ENCODE measurements at places on chromosomes 13 and 19.
A peak's percentile ranks its signal among the peaks of the same experiment; 100 is the strongest.

GRCh38 chr13:52845766-52846566 lies 2.5 kb downstream of the PCDH8 start:
- H3K36me3 ChIP-seq, result peaks cover 6% of the 10 kb centered on the region
- no peak overlapping the region for H3K4me3 ChIP-seq
- peaks cover 24% of the 10 kb centered on the region for H3K4me1 ChIP-seq

DNA sequence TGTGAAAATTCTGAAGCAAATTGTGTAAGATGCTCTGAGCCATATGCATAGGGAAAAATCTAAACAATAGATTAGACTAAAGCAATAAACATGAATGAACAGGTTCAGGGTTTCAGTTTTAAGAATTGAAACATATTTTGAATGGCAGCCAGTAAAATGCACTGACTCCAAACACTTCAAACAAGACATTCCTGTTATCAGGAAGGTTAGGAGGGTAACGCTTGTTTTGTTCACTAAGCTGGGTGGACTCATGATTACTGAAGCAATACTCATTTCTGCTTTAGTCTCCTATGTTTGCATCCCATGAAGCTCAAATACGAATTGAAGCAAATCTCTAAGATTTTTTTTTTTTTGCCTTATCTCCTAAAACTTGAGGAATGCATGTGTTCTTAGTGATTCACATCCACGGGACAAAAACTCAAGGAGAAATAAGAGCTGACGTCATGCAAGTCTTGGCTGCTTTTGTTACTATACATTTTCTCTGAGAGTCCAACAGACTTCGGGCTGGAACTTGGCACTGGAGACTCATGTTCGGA lies 29.1 kb upstream of the IGFL4 start:
- H3K27ac ChIP-seq, result no peak overlapping the region
- no peak overlapping the region for H3K4me3 ChIP-seq
- H3K4me1 ChIP-seq, result no peaks in the 10 kb centered on the region
- peaks cover 95% of the 10 kb centered on the region for H3K27me3 ChIP-seq
- no peaks in the 10 kb centered on the region for H3K36me3 ChIP-seq
- no peak for DNase-seq

GRCh38 chr13:42064259-42064658 lies 15.8 kb downstream of the DGKH start:
- no peaks in the 10 kb centered on the region for H3K27me3 ChIP-seq
- no peak for DNase-seq
- H3K27ac ChIP-seq, result no peak overlapping the region
- peaks cover 13% of the 10 kb centered on the region for H3K4me1 ChIP-seq
- H3K4me3 ChIP-seq, result no peak overlapping the region

DNA sequence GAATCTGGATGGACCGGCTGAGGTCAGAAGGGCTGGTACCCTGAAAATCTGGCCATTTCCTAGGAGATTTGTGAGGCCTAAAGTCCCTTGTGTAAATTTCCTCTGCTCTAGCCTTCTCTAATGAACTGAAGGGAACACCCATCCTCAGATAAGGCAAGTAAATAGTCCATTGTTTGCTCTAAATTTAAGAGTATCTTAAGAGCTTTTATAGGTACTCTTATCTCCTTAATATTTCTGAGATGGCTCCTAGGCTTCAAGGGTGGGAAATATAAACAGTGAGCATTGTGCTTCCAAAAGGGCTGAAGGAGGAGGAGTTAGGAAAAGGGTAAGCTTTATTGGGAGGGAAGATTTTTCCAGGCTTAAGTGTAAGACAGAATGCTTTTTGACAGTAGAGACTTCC lies 148.7 kb upstream of the EDNRB start:
- DNase-seq, result no peak
- H3K4me1 ChIP-seq, result no peaks in the 10 kb centered on the region
- H3K4me3 ChIP-seq, result no peak overlapping the region
- H3K27ac ChIP-seq, result no peak overlapping the region
- no peaks in the 10 kb centered on the region for H3K27me3 ChIP-seq
- H3K36me3 ChIP-seq, result no peaks in the 10 kb centered on the region

- DNase-seq, result no peak
- H3K4me3 ChIP-seq, result no peak overlapping the region
- no peaks in the 10 kb centered on the region for H3K4me1 ChIP-seq
- no peak overlapping the region for H3K27ac ChIP-seq
These were observed 68.3 kb downstream of the STARD13 start for GRCh38 chr13:33217256-33217655.

- DNase-seq, result no peak
- no peaks in the 10 kb centered on the region for H3K4me1 ChIP-seq
- no peaks in the 10 kb centered on the region for H3K27me3 ChIP-seq
- H3K27ac ChIP-seq, result no peak overlapping the region
These were observed 1160.6 kb downstream of the PCDH9 start for GRCh38 chr13:66069570-66069969.

- no peaks in the 10 kb centered on the region for H3K27me3 ChIP-seq
- peaks cover 51% of the 10 kb centered on the region for H3K36me3 ChIP-seq
- H3K27ac ChIP-seq, result peak within 1 kb of the TSS; percentile 91
These were observed at the start of gene ARHGAP45 for GRCh38 chr19:1066748-1067340. TSS of gene ARHGAP45 (plus strand) at chr19:1067167. CDS start at chr19:1067406, 239 bp downstream.

DNA sequence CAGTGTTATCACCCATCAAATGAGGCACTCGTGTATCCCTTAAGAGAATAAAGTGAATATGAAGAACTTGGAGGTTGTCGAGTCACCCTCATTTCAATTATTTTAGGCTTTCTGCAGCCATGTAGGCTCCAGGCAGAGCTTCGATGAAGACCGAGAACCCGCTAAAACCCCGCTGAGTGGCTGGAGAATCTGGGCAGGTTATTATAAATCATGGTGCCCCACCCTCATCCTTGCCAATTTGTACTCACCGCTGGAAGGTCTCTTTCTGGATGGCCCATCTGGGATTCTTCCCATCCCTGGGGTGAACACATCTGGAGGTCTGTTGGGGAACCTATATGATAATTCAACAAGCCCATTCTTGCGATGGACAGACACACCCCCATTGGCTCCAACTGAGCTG lies 190.8 kb downstream of the ZNF536 start:
- DNase-seq, result no peak
- no peaks in the 10 kb centered on the region for H3K36me3 ChIP-seq
- H3K4me3 ChIP-seq, result no peak overlapping the region
- no peak overlapping the region for H3K27ac ChIP-seq
- peaks cover 21% of the 10 kb centered on the region for H3K27me3 ChIP-seq

DNA sequence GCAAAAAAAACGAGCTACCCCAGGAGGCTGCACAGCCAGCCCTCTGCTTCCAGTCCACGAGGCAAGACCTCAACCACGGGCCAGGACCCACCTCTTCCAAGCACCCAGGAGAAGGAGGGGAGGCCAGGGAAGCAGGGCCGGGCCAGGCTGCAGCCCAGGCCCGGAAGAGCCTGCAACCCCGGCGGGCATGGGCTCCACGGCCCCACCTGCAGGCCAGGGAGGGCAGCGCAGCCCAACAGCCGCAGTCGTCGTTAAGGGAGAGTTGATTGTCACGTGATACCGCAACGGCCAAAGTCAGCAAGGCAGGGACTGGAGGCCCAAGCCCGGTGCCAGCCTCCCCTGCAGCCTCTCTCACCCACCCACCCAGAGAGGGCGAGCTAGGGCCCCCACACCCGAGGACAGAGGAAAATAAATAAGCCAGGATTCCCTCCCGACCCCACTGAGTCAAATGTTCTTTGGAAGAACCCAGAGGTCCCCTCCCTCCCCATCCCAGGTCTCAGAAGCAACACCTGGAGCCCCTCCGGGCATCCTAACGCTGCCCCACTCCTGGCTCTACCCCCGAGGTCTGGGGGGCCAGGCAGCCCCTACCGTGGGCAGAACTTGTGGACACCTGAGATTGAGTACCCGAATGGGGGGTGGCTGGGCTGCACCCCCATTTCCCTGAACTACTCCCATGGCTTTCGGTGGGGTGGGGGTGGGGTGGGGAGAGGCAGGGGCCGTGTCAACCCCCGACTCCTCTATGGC lies 5.2 kb upstream of the REXO1 start:
- peak; percentile 77 for DNase-seq
- peaks cover 27% of the 10 kb centered on the region for H3K36me3 ChIP-seq
- H3K4me1 ChIP-seq, result peaks cover 35% of the 10 kb centered on the region
- peak overlapping the region; percentile 56 for H3K4me3 ChIP-seq
- H3K27ac ChIP-seq, result peak overlapping the region; percentile 79
- no peaks in the 10 kb centered on the region for H3K27me3 ChIP-seq

DNA sequence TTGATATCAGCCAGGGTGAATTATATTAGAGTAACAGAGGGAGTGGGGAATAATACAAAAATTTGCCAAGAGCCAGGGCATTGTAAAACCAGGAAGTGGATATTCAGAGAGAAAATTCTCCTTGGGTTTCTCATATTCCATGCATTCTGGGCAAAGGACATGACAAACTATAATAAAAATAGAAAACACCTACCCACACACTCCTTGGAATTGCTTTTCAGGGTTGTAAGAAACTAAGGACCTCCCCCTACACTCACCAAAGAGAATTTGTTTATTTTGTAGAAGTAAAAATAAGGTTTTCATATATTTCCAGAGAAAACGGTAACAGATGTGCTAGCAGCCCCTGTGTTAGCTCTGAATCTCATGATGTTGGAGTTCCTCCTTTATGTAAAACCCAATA lies 649.6 kb downstream of the SLITRK1 start:
- no peak overlapping the region for H3K27ac ChIP-seq
- no peak for DNase-seq
- no peaks in the 10 kb centered on the region for H3K36me3 ChIP-seq

DNA sequence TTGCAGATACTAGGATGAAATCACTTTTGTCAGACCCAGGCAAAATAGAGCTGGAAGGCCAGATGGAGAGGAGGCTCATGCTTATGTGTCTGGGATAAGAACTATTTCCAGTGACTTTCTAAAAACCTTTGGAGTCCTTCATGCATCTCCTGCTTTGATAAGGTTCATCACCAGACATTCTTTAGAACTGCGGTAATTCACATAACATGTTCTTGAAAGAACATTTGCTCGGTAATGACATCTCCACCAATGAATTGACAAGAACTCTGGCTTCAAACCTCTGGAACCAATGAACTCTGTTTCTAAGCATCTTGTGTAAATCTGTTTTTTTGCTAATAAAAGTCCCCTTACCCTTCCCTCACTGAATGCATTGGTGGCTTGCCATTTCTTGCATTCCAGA lies 112.0 kb upstream of the KL start:
- no peak overlapping the region for H3K27ac ChIP-seq
- H3K36me3 ChIP-seq, result no peaks in the 10 kb centered on the region
- peaks cover 9% of the 10 kb centered on the region for H3K27me3 ChIP-seq
- peaks cover 18% of the 10 kb centered on the region for H3K4me1 ChIP-seq
- no peak overlapping the region for H3K4me3 ChIP-seq
- DNase-seq, result no peak

DNA sequence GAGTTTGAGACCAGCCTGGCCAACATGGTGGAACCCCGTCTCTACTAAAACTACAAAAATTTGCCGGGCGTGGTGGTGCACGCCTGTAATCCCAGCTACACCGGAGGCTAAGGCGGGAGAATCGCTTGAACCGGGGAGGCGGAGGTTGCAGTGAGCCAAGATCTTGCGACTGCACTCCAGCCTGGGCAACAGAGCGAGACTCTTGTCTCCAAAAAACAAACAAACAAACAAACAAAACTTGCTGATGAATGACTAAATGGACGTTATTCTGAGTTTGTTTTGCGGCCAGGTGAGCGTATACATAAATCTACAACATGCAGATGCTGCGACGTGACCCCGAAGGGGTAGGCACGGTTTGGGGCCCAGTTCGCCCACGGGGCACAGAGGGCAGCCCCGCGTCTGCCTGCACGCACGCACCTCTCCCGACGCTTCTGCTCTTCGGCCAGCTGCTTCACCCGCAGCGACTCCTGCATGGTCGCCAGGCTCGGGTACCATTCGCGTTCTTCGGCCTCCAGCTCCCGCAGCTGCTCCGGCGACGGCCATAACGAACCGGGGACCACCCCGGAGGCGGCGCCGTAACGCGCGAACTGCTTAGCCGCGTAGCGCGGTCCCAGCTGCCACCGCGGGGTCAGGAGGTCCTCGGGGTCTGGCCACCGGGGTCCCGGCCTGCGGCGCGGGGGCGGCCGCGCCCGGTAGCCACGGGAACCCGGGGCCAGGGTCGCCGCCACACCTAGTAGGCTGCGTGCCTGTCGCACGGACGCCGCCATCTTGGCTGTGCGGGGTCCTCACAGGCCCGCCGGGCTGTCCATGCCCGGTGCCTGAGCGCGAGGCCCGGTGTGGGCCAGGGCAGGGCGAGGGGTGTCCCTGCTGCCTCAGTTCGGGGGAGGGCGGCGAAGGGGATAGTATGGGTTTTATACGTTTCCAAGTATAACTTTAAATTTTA lies at the start of gene GADD45GIP1:
TSS of gene GADD45GIP1 (minus strand) at position 778 of the 943 bp plus-strand sequence. CDS start at position 767, 11 bp downstream.
- H3K4me1 ChIP-seq, result peaks cover 25% of the 10 kb centered on the region
- peak; percentile 57 for DNase-seq
- H3K36me3 ChIP-seq, result peaks cover 26% of the 10 kb centered on the region
- peak within 1 kb of the TSS; percentile 74 for H3K27ac ChIP-seq

DNA sequence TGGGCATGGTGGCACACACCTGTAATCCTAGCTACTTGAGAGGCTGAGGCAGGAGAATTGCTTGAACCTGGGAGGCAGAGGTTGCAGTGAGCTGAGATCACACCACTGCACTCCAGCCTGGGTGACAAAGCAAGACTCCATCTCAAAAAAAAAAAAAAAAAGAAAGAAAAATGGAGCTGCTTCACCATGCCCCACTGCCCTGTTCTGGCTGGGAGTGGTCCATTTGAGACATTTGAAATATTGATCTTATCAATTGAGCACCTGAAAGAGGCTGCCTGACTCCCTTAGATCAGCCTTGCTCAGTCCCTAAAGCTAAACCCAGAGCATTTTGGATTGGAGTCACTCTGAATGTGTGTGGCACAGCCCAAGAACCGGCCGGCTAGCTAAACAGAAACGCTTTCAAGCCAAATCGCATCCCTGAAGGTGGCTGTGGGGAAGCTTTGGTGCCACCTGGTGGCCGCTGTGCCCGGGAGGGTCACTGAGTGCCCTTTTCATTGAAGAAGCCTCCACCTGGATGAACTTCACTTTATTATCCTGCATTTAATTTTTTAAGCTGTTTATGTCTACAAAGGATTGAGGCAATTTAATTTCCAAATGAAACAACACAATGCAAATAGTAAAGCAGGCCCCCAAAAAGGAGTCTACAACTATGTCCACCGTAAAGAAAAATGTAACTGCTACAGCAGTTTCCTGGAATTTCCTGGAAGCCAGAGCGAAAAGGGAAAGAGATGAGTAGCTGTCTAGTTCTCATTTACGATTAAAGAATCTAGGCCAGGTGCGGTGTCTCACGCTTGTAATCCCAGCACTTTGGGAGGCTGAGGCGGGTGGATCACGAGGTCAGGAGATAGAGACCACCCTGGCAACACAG lies 53.1 kb upstream of the SERPINE3 start:
- no peak overlapping the region for H3K4me3 ChIP-seq
- peaks cover 22% of the 10 kb centered on the region for H3K27me3 ChIP-seq
- no peaks in the 10 kb centered on the region for H3K4me1 ChIP-seq
- H3K27ac ChIP-seq, result no peak overlapping the region

- no peak overlapping the region for H3K4me3 ChIP-seq
- H3K27ac ChIP-seq, result no peak overlapping the region
- H3K27me3 ChIP-seq, result peaks cover 16% of the 10 kb centered on the region
- no peak for DNase-seq
- H3K36me3 ChIP-seq, result no peaks in the 10 kb centered on the region
These were observed 157.5 kb downstream of the DNAJC15 start for GRCh38 chr13:43180837-43181236.

GRCh38 chr13:114339857-114340534 lies 25.7 kb downstream of the CHAMP1 start:
- H3K4me3 ChIP-seq, result peak overlapping the region; percentile 40
- peak; percentile 28 for DNase-seq
- H3K36me3 ChIP-seq, result peaks cover 6% of the 10 kb centered on the region
- H3K27me3 ChIP-seq, result no peaks in the 10 kb centered on the region
